ENCODE measurements at places on chromosomes 3 and 15.

- DNase-seq = no peak
These were observed 263.2 kb upstream of the TGFBR2 start for GRCh38 chr3:30343067-30343831.

- DNase-seq = no peak
These were observed 631 bp upstream of the CNBP start for GRCh38 chr3:129184396-129184657.

GRCh38 chr3:176051766-176052165 lies 1145.5 kb downstream of the TBL1XR1 start:
- no peak for DNase-seq

DNA sequence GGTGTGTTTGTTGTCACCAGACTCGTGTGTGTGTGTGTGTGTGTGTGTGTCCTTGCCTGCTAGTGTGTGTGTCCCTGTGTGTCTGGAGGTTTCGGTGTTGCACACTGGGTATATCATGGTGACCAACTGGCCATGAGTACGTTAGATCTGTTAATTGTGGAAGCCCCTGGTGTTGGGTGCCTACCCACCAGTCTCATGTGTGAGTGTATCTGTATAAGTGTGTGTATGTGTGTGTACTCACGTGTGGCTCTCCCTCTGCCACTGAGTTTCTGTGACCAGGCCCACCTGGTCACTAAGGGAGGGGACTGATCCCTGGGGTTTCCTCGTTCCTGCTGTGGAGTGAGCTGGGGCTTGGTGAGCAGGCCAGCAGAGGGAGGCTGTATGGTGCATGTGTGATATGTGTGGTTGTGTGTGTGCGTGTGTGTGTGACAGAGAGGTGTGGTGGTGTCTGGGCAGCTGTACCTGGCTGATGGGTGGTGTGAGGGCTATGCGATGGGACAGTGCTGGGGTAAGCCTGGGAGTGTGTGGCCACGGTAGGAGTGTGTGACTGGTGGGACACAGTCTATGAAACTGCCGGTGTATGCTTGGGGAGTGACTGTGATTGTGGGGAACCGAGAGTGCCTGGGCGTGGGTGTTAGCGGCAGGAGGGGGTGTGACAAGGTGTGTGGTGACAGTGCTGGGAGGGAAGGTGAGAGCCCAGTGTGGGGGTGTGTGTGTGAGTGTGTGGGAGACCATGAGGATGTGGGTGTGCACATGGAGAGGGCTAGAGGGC lies 1.8 kb downstream of the PRKCD start:
- DNase-seq = no peak

- no peak for DNase-seq
These were observed 35.8 kb downstream of the QTRT2 start for GRCh38 chr3:114092151-114093015.

DNA sequence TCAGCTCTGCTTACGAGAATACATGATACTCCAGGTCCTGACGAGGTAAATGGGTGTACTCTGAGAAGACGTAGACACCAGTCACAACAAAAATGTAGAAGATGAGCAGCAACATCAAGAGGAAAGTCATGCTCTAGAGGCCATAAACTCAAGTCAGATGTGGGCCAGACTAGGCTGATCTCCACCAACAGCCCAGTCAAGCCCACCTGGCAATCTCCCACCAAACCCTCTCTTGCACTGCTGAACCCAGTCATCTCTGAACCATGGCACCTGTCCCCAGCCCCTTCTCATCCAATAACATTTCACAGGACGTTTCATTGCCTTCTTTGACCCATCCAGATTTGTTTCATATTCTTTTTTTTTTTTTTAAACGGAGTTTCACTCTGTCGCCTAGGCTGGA lies 10.8 kb upstream of the PDIA3 start:
- DNase-seq = no peak

DNA sequence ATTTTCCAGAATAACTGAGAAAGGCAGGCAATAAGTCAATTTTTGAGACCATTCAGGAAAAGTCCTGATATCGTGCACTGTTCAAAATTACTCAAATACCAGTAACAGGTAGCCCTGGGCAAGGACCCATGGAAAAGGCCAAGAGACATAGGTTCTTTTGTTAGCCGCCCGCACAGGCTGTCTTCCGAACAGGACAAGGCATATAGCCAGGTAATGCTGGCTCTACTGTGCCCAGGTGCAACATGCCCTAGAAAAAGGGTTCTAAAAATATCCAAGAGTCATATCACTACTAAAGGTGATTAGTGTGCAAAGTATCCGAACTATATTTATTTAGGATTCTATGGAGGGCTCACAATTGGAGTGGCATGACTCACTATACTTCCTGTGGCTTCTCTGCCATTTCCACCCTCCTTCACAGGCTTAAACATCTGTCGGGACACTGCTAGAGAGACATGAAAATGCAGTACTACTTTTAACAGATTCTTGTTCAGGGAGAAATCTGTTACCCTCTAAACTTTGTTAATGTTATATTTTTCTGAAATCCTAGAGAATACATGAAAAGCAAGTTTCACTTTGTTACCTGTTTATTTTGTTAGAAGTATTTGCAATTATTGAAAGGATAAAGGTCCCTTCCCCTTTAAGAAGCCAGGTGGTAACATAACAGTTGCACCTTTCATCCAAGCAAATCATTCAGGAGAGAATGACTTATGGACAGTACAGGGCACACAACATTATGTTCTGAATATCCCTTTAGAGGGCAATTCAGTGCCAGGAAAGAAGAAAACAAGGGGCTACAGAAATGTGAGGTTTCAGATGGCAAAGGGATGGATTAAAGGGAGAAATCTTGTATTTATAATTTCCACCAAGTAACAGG lies 293.3 kb upstream of the THBS1 start:
- DNase-seq = no peak

DNA sequence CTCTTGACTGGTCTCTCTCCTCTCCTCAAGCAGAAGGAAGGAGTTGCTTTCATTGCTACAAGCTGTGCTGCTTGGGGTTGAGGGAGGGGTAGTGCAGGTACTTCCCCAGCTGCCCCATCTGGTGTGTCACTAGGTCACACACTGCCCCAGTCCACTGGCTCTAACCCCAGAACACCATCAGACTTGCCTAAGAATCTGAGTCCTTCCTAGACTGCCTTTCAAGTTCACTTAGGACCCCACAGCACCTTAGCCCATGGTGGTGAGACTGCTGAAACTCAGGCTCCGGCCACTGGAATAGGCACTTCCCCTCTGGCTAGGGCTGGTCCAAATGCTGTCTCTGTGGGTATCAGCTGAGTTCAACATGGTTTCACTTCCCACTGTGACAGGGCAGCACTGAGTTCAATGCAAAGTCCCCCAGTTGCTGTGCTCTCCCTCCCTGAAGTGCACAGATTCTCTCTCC lies 279.7 kb upstream of the GOLGA6L4 start:
- DNase-seq = no peak

- no peak for DNase-seq
These were observed 2.8 kb downstream of the FURIN start for GRCh38 chr15:90871139-90871715.

GRCh38 chr15:59208613-59209249 lies 2.1 kb downstream of the LDHAL6B start:
- peak; percentile 24 for DNase-seq

- DNase-seq = no peak
These were observed 4.7 kb downstream of the MST1R start for GRCh38 chr3:49898991-49899390.

DNA sequence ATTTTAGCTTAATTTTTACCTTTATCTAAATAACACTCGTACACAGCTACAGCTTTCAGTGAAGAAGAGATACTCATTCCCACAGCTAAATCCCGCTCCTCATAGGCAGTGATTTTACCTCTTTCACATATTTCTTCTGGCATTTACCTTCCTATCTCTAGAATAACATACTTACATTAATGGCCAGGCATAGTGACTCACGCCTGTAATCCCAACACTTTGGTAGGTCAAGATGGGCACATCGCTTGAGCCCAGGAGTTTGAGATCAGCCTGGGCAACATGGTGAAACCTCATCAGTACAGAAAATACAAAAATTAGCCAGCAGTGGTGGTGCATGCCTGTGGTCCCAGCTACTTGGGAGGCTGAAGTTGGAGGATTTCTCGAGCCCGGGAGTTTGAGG lies 80.2 kb downstream of the PPARG start:
- no peak for DNase-seq

DNA sequence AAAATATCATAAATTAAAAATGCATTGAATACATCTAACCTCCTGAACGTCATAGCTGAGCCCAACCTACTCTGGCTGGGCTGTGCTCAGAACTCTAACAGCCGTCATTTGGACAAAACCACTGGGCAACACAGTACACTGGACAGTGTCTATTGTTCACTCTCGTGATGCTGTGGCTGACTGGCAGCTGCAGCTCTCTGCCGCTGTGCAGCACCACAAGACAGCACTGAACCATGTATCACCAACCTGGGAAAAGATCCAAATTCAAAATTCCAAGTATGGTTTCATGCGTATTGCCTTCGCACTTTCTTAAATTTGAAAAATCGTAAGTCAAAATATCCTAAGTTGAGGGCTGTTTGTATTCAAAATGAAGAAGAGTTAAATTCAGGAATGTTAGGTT lies 145.1 kb upstream of the CNTN4 start:
- no peak for DNase-seq

GRCh38 chr3:4574426-4574965 lies 81.3 kb downstream of the ITPR1 start:
- DNase-seq = no peak
